ENCODE measurements at places on chromosomes 7 and 10. TPM values are rescaled to one million over a fixed set of nuclear protein-coding genes. Genes with fewer than 3 reads are reported as not detected.

GRCh38 chr7:155355745-155356144 lies 58.1 kb downstream of the INSIG1 start:
- H3K4me1 ChIP-seq = no peaks in the 10 kb centered on the region
- H3K27ac ChIP-seq = no peak overlapping the region
- peaks cover 89% of the 10 kb centered on the region for H3K27me3 ChIP-seq
- H3K36me3 ChIP-seq = no peaks in the 10 kb centered on the region

Gene ASZ1
- total RNA-seq = 0.39 TPM

Gene NKX2-3
- total RNA-seq = not detected

GRCh38 chr10:9102026-9102425 lies 1047.5 kb downstream of the GATA3 start:
- no peak overlapping the region for H3K27ac ChIP-seq
- H3K27me3 ChIP-seq = no peaks in the 10 kb centered on the region
- H3K4me1 ChIP-seq = no peaks in the 10 kb centered on the region

DNA sequence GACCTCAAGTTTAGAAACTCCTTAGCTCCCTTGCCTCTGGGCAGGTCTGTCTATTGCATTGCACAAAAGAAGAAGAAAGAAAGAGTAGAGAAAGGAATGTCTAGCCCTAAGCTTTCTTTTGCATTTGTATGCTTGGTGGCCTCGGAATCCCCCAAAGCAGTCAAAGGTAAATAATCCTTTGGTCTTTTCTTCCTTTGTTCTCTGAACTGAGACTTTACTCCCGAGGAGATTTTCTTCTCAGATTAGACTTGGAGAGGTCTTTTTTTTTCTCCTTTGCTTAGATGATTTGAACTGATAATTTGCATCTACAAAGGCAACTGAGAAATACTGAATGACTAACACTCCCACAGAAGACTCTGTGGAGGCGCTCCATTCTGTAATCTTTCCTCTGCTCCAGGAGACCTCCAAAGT lies 93.2 kb downstream of the AKR1D1 start:
- no peak overlapping the region for H3K4me3 ChIP-seq
- H3K4me1 ChIP-seq = no peaks in the 10 kb centered on the region
- H3K27ac ChIP-seq = no peak overlapping the region
- H3K27me3 ChIP-seq = no peaks in the 10 kb centered on the region
- H3K36me3 ChIP-seq = no peaks in the 10 kb centered on the region

- H3K27ac ChIP-seq = no peak overlapping the region
- H3K4me3 ChIP-seq = no peak overlapping the region
- no peaks in the 10 kb centered on the region for H3K36me3 ChIP-seq
Observed at GRCh38 chr10:119136084-119136483, 29.4 kb downstream of the SFXN4 start.

- H3K27me3 ChIP-seq = peaks cover 3% of the 10 kb centered on the region
- peaks cover 19% of the 10 kb centered on the region for H3K36me3 ChIP-seq
- no peak overlapping the region for H3K4me3 ChIP-seq
- no peaks in the 10 kb centered on the region for H3K4me1 ChIP-seq
- no peak overlapping the region for H3K27ac ChIP-seq
Observed at GRCh38 chr7:149468208-149468607, 7.3 kb upstream of the ZNF777 start.

- H3K36me3 ChIP-seq = no peaks in the 10 kb centered on the region
- H3K4me1 ChIP-seq = no peaks in the 10 kb centered on the region
- H3K4me3 ChIP-seq = no peak overlapping the region
- H3K27me3 ChIP-seq = no peaks in the 10 kb centered on the region
Observed at GRCh38 chr10:9097206-9097990, 1042.9 kb downstream of the GATA3 start.

Gene MACROH2A2
- total RNA-seq = 8.1 TPM

Gene CRHR2
- total RNA-seq = not detected
